ENCODE measurements at places on chromosomes 2 and 18. TPM values are rescaled to one million over a fixed set of nuclear protein-coding genes. Genes with fewer than 3 reads are reported as not detected.
A peak's percentile ranks its signal among the peaks of the same experiment; 100 is the strongest.

The TCF7L1 gene
- 27.4 TPM for total RNA-seq

The C2orf78 gene
- total RNA-seq, result not detected

DNA sequence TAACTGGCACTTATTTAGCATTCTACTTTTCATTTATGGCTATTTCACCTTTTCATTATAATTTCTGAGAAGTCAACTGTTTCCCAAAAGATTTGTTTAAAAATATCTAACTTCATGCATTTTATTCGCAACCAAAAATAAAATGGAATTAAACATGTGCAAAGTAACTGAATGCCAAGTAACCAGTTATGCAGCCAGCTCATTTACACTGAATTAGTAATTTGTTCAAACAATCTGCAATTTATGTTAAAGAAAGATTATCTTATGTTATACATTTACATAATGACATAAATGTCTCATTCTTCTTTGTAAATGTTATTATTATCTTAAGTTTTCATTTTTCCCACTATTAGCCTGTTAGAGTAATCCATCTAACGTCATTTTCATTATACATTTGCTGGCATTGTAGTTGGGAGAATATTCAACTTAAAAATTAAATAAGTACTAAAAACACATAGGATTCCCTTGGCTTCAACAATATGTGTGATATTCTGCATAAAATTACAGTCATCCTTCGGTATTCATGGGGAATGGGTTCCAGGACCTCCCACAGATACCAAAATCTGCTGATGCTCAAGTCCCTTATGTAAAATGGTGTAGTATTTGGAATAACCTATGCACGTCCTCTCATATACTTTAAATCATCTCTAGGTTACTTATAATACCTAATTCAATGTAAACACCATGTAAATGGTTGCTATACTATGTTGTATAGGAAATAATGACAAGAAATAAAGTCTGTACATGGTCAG, 43.7 kb upstream of the STAM2 start:
- no peak overlapping the region for H3K27ac ChIP-seq
- peaks cover 10% of the 10 kb centered on the region for H3K4me1 ChIP-seq
- no peak overlapping the region for H3K4me3 ChIP-seq
- no peaks in the 10 kb centered on the region for H3K36me3 ChIP-seq

- H3K4me3 ChIP-seq, result no peak overlapping the region
- H3K27me3 ChIP-seq, result no peaks in the 10 kb centered on the region
- no peak overlapping the region for H3K27ac ChIP-seq
- no peak for DNase-seq
- peaks cover 27% of the 10 kb centered on the region for H3K4me1 ChIP-seq
These were observed 276.8 kb downstream of the SETBP1 start for GRCh38 chr18:44957461-44957860.

GRCh38 chr18:75223687-75224347, 13.2 kb downstream of the TSHZ1 start:
- H3K4me1 ChIP-seq, result peaks cover 93% of the 10 kb centered on the region
- H3K36me3 ChIP-seq, result no peaks in the 10 kb centered on the region
- H3K4me3 ChIP-seq, result peak overlapping the region; percentile 66
- peaks cover 10% of the 10 kb centered on the region for H3K27me3 ChIP-seq
- peak overlapping the region; percentile 73 for H3K27ac ChIP-seq

DNA sequence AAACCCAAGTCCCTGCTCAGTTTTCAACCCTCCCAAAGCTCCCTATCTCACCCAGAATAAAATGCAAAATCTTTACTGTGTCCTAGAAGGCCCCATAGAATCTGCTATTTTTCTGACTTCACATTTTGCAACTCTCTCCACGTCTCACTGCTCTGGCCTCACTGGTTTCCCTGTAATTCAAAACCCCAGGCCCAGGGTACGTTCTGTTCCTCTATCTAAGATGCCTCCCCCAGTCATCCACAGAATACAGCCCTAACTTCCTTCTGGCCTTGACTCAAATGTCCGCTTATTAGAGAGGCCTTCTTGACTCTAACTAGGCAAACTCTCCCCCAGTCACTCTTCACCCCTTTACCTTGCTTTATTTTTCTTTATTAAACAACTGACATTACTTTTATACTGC, 42.0 kb downstream of the FAM161A start:
- no peak for DNase-seq
- no peak overlapping the region for H3K27ac ChIP-seq
- no peaks in the 10 kb centered on the region for H3K27me3 ChIP-seq
- no peaks in the 10 kb centered on the region for H3K4me1 ChIP-seq
- no peak overlapping the region for H3K4me3 ChIP-seq
- no peaks in the 10 kb centered on the region for H3K36me3 ChIP-seq

Data from type B pancreatic cell (in vitro differentiated cells).